ENCODE measurements at places on chromosomes 13 and 19.
A peak's percentile ranks its signal among the peaks of the same experiment; 100 is the strongest.

DNA sequence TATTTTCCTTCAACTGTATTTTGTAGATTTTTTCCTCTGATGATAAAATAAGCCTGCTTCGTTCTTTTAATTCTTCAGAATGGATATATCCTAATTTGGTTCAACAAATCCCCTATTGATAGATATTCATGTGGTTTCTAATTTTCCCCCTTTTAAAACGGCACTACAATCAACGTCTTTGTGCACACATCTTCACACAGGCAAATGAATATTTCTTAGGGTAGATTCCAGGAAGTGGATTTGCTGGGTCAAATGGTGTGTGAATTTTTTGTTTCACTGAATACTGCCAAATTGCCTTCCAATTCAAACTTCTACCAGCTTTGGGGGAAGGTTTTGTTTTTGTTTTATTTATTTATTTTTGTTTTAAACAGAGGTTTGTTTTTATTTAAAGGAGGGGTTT, 287.2 kb downstream of the FOXO1 start:
- DNase-seq, result no peak

DNA sequence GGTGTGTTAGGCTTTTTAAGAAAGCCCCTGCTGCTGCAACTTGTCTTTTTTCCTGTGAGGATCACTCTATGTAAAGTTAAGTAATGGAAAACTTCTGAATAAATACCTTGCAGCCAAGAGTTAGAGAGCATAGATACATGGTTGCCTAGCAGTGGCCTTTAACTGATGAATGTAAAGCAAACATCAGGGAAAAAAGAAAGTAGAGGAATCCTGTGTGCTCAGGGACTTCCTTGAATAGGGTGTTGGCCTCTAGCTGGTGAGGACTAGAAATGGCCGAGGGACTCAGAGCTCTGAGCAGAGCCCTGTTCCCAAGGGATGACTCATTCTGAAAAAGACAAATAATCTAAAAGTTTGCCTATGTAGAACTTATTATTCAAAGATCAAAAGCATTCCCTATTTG, 135.7 kb downstream of the MIPEP start:
- DNase-seq, result no peak

DNA sequence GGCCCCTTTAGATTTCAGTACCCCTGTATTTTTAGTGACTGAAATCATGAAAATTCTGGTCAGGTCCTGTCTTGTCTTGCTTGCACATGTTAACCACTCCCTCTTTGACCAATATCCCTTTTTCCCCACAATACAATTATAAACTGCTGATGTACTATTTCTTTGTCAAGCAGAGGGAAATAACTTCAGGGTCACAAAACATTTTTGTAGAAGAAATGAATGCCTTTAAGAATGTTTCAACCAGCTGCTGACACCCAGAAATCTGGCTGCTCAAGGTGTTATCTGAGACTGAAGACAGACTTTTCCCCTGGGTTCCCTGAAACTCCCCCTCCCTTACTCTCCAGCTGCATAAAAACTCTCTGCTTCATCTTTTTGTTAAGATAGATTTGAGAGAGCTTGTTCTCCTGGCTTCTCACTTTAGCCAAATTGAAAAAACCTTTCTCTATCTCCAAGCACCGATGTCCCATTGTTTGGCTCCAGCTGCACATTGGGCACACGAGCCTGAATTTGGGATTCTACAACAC, 18.4 kb upstream of the ACOD1 start:
- DNase-seq, result no peak

- no peak for DNase-seq
Observed at GRCh38 chr13:106440866-106441265, 94.6 kb downstream of the EFNB2 start.

GRCh38 chr19:54518844-54519243, 16.2 kb downstream of the LAIR2 start:
- no peak for DNase-seq

DNA sequence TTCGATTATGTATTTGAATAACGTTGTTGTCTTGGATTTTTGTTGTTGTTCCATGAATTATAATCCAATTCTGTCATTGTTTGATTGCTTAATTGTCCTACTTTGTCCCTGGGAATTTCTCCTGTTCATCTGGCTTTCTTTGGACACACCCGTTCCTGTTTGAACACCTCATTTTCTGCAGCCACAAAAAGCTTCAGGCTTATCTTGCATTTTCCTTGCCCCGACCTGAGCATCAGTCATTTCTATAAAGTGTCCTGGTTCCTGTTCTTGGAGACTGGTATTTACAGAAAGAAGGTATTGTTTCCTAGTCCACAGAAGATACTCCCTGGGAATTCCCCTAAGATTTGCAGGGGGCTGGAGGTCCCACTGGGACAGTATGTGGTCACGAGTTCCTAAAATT, 731.8 kb upstream of the ARGLU1 start:
- DNase-seq, result no peak

DNA sequence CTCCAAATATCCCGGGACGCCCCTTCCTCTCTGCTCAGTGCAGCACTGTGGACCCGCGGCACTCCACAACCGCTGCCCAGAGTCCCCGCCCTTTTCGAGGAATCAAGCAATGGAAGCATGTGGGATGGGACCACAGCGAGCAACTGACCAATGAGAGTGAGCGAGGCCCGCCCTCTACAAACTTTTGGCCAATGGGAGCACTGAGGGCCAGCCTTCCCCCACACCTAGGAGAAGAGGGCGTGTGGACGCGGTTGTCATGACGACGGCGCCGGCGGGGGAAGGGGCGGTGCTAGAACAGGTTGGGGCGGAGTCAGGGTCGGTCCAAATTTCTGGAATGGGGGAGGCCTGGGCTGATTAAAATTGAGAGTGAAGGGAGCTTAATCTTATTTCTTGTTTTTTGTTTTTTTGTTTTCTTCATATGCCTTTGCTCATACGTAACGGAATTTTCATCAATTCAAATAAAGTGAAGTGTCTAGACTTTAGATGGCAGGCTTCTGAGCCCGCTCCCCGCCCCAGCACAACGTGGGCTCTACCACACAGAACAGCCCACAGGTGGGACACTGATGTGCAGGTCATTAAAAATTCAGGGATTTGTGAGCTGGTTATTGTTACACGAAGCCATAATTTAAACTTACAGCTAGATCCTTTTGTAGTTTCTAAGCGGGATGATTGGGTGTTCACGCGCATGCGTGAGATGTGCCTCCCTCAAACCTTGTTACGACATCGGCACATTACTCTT, at the start of gene DNAAF3:
DNAAF3 (minus strand) TSS at position 84 of the 739 bp plus-strand sequence. CDS start 200 bp downstream, outside the sequence.
- DNase-seq, result peak; percentile 81

GRCh38 chr19:49950956-49951526, 9.9 kb downstream of the SIGLEC11 start:
- no peak for DNase-seq

- DNase-seq, result no peak
Observed at GRCh38 chr19:23098286-23098685, 18.5 kb upstream of the ZNF730 start.

GRCh38 chr19:51439021-51439465, 19.2 kb downstream of the SIGLEC8 start:
- peak; percentile 66 for DNase-seq

GRCh38 chr19:28868836-28869235, 344.1 kb downstream of the UQCRFS1 start:
- no peak for DNase-seq
